Hippocampal formation (tissue), 2 donors: ENCODE measurements at places on chromosomes 6 and 20.

DNA sequence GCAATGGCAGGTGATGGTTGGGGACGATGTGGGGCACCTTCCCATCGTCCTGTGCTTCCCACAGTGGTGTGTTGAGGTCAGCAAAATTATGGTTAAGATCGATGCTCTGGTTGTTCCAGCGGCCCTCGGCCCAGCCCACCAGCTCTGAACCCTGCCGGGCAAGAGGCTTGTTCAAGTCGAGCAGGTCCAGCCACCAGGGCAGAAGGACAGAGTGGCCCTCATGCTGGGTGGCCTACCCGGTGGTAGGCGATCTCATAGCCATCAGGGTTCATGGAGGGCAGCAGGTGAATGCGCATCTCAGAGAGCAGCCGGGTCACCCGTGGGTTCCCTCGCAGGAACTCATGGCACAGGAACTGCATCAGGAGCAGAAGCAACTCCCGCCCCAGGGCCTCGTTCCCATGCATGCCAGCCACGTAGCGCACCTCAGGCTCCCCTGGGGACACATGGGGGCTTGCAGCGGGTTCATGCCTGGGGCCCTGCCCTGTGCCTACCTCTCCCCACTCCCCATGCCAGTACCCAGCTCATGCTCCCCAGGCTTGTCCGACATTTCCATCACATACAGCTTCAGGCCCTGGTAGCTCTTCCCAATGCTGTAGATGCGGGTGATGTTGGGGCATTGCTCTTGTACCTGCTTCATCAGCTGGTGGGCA is 4.3 kb downstream of the CPXM1 start:
- no peak for DNase-seq

DNA sequence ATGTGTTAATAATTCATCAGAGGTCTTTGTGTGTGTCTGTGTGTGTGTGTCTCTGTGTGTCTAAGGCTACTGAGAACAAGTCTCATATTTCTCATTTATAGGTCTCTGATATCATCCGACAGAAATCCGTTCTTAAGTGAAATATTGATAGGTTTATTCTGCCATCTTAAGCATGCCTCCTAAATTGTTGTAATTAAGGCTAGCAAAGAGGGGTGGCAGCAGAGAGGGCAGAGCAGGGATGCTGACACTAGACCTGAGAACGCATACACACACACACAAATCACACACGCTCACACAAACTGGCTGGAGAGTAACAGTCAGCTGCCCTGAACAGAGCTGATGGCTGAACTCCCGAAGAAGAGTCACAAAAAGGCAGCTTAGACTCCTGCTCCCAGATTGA is 84.9 kb upstream of the LRFN2 start:
- no peak for DNase-seq

- no peak for DNase-seq
These were observed 88.6 kb downstream of the SIM1 start for GRCh38 chr6:100376103-100376502.

- no peak for DNase-seq
These were observed 48.9 kb upstream of the ECHDC1 start for GRCh38 chr6:127392301-127392700.

- no peak for DNase-seq
These were observed 97.6 kb downstream of the FAM50B start for GRCh38 chr6:3946778-3947177.

DNA sequence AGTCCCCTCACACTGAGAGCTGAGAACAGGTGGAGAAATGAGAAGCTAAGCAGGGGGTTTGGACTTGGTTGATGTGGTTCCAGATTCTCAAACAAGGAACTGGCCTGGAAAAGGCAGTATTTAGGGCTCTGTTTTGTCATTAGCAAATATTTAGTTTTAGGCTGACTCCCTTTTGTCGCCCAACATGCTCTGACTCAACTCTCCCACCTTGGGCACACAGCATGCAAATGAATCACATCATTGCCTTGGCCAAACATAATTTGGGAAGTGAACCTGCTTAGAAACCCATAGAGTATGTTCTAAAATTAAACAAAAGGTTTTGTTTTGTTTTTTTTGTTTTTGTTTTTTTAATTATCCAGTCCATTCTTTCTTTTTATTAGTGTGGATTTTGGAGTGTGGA is 9.5 kb upstream of the UQCC2 start:
- no peak for DNase-seq

- DNase-seq: no peak
These were observed 25.3 kb downstream of the MBOAT1 start for GRCh38 chr6:20186981-20187380.

GRCh38 chr6:43658161-43658560 is 13.3 kb downstream of the RSPH9 start:
- no peak for DNase-seq

- DNase-seq: no peak
These were observed 301.2 kb downstream of the RNGTT start for GRCh38 chr6:88662163-88662580.

DNA sequence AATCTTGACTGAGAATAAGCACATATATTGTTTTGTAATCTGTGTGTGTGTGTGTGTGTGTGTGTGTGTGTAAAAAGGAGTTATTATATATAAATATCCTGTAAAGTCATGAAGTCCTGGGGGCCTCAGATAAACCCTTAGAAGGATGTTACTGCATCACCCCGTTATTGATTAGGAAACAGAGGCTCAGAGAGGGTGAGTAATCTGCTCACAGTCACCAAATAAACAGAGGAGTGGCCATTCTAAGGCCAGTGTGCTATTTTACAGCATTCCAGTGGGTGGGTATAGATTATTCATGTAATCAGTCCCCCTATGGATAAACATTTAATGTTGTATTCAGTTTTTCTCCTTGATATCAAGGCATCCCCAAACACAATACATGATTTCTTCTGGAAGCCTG is 87.1 kb downstream of the CDC5L start:
- DNase-seq: no peak

- DNase-seq: no peak
These were observed 33.6 kb downstream of the COL20A1 start for GRCh38 chr20:63326314-63327230.

DNA sequence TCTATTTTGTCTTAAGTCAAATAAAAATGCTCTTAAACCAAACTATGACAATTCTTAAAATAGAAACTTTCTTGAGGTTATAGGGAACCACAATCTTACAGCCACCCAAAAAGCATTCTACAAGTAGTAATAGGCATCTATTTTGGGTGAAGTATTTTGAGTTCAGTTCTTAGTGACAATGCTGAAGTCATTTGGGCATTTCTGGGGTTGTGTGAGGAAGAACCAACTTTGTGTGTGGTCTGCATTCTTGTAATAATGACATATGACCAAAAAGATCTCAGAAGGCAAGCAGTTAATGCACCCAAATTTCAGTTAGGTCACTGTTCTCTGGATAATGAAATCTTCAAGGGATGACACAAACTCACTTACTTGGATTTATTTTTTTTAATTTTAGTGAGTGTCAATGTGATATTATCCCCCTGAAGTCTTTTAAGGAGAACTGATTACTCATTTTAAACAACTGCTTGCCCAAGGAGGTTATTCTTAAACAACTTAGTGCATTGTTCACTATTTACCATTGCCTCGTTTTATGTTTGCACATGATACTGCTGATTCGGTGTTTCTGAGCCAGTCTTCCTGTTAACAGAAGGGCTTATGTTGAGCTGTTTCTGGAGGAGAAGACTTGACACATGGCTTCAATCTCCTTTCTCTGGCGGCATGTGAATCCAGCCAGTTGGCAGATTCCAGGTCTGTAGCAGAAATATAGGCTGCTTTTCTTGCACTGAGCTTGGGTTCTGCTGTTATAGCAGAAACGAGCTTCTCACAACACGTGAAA is 618.9 kb downstream of the BCKDHB start:
- DNase-seq: no peak

- no peak for DNase-seq
These were observed 41.3 kb upstream of the CLDN20 start for GRCh38 chr6:155222506-155222905.

DNA sequence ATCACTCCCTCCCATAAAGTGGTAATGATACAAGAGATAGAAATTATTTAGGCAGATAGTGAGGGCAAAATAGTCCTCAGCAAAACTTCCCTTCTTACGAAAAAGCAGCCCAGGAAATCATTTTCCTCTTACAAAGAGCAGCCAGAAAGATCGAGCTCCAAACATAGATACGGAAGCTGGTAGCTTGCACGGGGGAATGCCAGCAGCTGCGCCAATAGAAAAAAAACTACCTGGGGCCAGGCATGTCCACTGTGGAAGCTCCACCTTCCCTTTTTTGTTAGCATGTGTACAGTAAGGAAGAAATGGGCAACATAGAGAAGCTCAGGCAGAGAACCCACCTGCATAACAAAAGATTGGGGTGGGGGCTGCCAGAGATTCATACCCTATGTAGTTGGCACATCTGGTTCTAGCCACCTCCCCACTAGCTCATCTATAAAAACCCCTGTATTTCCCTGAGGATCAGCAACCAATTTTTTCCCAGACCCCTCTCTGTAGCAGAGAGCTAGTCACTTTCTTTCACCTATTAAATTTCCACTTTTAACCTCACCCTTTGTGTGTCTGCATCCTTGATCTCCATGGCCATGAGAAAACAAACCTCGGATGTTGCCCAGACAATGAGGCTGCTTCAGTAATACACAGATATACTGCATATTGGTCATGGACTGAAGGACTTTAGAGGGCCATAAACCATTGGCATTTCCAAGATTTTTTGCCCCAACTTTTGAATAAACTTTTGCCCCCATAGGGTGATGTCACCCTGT is 52.1 kb downstream of the SOD2 start:
- DNase-seq: no peak
